ENCODE measurements at places on chromosomes 4 and X.

- DNase-seq: no peak
Observed at GRCh38 chrX:53318766-53319353, 37.5 kb upstream of the IQSEC2 start.

- no peak for DNase-seq
Observed at GRCh38 chrX:2397229-2398063, 103.3 kb downstream of the DHRSX start.

- no peak for DNase-seq
Observed at GRCh38 chr4:80259012-80259411, 7.5 kb upstream of the FGF5 start.

DNA sequence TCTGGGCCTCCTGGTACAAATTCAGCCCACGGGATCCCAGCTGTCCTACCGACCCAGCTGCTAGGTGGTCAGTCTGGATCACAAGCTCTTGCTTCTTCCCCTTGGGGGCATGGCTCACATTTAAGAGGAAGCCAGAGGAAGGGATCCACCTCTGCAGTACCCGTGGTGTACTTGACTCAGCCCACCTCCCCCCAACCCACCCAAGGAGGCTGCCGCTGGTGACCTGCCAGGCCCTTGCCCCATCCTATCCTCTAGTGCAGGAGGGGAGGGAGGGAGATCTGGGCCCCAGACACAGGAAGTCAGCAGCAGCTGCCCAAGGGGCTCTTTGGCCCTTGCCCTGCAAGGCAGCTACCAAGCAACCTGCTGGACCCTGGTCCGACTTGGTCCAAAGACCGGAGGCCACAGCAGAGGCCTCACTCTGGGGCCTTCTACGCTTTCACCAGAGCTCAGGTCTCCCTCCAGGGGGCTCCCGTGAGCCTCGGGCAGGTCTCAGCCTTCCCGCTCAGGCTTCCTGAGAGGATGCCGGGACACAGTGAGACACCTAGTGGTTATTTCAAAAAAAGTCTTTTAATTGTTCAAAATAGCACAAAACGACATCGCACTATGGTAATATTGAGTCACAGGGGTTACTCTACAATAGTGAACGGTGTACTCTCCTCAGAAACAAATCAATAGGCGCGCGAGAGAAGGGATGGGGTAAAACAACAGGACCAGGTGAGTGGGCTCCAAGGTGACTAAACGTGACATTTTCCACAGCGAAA, 2.7 kb upstream of the RENBP start:
- DNase-seq: peak; percentile 79

GRCh38 chrX:73267979-73268378, 53.3 kb upstream of the NAP1L2 start:
- DNase-seq: no peak

DNA sequence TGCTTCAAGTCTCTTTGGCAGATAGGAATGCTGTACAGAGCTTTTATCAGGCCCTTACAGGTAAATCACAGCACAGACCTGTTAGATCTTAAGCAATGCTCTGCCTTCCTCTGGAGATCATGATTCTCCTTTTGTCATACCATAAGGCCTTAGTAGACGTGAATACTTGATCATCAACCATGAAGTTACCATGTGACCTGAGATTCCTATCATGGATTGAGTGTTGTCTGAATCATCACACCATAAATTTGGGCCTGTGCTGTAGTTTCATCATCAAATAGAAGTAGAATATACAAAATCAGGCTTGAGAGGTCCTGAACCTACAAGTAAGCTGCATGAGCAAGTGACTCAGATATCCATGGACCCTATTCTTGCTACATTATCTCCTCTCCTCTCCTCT, 466.8 kb upstream of the INTU start:
- DNase-seq: no peak

DNA sequence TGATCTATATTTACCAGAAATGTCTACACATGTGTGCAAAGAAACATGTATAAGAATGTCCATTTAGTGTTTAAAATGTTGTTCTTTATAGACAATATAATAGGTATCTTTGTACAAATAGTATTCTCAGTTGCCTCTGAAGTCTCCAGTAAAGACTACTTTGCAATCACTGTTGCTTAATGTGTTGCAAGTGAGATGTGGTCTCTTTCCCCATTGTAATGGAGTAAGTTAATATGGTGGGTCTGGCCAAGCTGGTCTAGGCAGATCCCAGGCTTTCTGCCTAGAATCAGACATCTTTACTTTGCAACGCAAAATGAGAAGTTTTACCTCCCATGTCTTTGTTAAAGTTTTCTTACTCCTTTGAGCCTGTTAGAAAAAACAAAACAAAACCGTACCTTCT, 144.8 kb downstream of the GABRA3 start:
- DNase-seq: no peak

- peak; percentile 5 for DNase-seq
Observed at GRCh38 chrX:112731793-112732192, 52.1 kb upstream of the LHFPL1 start.

DNA sequence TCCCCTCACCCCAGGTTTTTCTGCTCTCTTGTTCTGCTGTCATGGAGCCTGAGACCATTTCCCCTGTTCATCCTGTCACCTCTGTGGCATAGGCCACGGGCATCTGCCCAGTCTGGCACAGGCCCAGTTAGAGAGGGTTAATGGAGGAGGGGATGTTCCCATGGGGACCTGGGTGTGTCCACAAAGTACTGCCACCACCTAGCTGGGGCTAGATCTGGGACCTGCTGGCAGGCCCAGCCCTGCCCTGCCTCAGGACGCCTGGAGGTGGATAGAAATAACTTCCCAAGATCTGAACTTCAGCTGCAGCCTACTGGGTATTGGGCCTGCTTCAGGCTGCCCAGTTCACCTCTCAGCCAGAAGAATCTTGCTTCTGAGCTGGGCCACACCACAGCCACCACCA, 13.5 kb downstream of the EFNB1 start:
- DNase-seq: no peak

GRCh38 chrX:24395775-24396174, 35.3 kb downstream of the SUPT20HL1 start:
- DNase-seq: peak; percentile 83

DNA sequence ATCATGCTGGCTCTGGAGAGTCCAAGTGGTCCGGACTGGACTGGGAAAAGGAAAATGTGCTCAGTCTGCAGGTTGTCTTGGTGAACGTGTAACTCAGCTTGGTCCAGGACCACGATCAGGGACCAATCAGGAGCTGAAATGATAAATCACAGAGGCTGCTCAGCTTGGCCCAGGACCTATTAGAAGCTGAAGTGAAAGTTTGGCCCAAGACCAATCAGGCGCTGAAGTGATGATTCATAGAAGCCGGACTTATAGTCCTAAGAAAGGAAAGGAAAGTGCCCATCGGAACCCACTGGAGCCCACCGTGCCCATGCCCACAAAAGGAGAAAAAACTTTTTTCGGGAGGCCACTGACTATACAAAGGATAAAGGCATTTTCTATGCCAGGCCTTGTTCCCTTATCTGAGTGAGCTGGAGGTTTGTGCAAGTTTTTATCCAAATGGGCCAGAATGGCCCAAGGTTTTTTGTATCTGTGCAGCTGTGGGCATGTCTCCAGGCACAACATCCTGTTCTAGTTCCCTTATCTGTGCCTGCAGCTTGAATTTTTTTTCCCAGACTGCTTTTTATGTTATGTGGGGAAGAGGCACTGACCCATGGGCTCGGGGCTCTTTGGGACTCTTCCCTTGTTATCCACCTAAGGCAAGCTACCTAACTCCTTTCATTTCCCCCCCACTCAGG, 194.4 kb downstream of the FAM133A start:
- DNase-seq: no peak
